ENCODE measurements at places on chromosomes 1 and 21. TPM values are rescaled to one million over a fixed set of nuclear protein-coding genes. Genes with fewer than 3 reads are reported as not detected.

MPL gene
- not detected for total RNA-seq

AQP10 gene
- total RNA-seq = not detected

THEM4 gene
- 30.6 TPM for total RNA-seq

ST6GALNAC5 gene
- not detected for total RNA-seq

COL16A1 gene
- not detected for total RNA-seq

SYPL2 gene
- not detected for total RNA-seq

All from activated CD4-positive, alpha-beta T cell treated with anti-CD3 and anti-CD28 coated beads, Interleukin-2, amount 10 ng/mL, durations not matched to agents 24 days and 14 days (primary cell).